Eye (tissue), 1 donor: ENCODE measurements at places on chromosomes 13 and 19.

DNA sequence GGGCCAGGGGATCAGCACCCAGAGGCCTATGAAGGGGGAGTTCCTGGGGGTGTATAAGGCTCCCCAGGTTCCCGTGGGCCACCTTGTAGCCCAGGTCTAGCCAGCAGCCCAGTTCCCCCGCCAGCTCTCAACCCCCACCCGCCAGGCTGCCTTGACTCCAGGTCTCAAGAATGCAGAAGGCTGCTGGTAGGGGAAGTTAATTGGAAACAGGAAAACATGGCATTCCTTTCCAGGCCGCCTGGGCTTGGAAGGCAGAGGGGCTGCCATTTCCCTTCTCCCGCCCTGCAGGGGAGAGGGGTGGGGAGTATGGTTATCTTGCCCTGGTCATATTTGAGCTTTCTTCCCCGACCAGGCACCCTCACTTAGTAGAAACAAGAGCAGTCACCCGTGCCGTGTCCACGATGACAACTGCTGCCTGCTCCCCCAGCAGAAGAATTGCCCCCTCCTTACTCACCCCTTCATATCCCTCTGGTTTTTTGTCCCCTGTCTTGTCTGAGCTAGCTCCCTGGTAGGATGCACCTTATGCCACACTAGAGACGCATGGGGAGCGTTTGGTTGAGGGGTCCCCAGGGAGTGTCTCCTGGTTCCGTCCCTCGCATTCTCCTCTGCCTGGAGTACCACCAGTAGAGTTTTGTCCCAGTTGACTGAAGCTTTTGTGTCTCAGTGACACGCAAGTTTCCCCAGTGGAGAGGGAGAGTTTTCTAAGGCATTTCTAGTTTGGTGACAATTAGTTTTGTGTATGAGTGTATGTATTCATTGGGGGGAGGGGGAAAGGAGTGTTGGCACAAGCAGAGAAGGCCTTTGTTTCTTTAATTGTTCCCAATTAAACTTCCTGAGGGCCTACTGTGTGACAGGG, 4.5 kb downstream of the BICRA start:
- peak; percentile 84 for DNase-seq

GRCh38 chr19:33424181-33424580, 50.7 kb downstream of the CEBPG start:
- DNase-seq, result no peak

GRCh38 chr19:40750874-40751537, at the start of gene SNRPA:
SNRPA (plus strand) TSS chr19:40751203; CDS start chr19:40751409, 206 bp downstream.
- DNase-seq, result peak; percentile 100

- no peak for DNase-seq
Measured at GRCh38 chr13:93146584-93147297, 79.9 kb upstream of the GPC6 start.

DNA sequence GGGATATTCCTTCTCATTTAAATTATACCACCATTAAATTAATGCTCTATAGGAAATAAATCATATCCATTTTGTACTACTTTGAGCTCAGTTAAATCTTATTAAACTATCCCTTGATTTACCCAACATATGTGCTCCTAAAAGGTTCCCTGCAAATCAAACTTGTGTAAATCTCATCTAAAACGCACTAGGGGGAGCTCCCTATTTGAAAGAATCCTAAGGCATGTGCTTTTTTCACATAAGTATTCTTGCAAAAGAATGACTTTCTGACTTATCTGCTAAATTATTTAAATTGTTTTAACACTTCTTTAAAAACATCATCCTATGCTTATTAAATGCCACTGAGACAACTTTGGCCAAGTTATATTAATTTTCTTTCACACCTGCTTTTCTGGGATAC, 7.9 kb downstream of the INTS6 start:
- DNase-seq, result no peak

DNA sequence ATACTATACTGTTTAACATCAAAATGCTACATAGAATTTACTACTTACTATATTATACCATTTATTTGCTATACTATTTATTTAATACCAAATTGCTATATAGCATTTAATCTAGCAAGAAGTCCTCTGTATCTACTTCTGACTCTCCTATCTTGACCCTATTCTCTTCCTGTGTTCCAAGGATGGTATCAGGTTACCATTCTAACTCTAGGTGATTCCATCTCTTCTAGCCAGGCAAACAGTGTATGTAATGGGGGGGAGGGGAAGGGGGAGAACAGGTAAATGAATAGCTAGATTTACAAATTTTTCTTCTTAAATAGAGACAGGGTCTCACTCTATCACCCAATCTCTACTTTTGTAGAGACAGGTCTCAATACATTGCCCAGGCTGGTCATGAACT, 200.3 kb downstream of the DIAPH3 start:
- no peak for DNase-seq

DNA sequence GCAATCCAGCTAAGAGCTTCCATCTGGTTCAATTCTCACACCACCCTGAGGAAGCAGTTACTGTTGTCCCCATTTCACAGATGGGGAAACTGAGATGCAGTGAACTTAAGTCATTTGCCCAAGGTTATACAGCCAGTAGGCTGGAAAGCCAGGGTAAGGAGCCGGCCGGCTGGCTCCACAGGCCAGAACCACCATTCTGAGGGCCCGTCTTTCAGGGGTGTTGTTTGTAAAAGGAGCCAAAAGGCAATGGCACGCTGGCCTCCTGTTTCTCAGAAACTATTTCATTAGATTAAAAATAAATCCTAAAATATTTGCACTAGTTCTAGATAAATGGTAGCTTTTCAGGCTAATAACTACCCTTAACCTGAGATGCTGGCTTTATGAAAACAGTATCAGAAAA, 114.9 kb downstream of the CRYL1 start:
- DNase-seq, result no peak

DNA sequence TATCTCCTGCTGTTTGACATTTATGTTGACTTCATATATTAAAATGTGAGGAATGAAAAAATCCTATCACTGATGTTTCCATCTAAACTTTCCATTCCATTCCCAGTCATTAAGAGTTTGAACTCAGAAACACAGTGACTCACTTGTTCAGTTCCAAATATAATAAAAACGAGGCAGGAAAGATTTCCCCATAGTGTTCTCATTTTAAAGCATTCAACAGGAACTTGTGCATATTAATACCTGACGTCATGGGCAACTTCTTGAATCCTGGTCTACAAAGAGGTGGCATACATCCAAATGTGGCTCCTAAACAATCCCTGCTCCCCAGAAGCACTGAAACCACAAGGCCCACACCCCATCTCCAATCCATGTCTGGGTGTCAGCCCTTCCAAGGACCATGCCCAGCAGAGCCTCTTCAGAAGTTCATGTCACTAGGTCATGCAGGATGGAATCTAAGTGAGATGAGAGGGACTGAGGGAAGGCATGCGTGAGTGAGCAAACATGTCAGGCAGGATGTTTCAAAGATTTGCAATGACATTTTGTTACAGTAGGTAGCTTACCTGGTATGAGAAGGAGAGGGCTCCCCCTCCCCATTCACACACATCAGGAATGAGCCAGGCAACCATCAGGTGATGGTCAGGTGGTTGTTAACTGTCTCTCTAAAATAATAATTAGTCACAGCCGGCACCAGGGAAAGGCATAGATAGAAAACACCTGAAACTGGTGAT, 9.4 kb upstream of the ERVV-2 start:
- no peak for DNase-seq

DNA sequence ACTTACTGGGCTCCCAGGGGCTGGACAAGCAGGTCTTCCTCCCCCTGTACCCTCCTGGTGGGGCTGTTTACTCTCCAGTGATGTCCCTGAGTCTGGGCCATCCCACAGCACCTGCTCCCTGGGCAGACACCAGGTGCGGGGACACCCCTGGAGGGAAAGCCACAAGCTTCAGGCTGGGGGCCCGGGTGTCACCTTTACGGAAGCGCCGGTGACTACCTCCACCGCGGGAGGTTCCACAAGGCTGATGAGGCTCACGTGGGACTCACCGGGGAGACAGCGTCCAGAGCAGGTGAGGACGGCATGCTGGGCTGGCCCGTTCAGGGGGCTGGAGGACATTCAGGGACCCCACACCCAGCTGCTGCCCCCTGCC, 24.9 kb downstream of the NFILZ start:
- no peak for DNase-seq

GRCh38 chr19:57688011-57688763, 6.4 kb downstream of the ZNF551 start:
- DNase-seq, result no peak
